ENCODE measurements at places on chromosomes 16 and 17. TPM values are rescaled to one million over a fixed set of nuclear protein-coding genes. Genes with fewer than 3 reads are reported as not detected.

Gene TRAPPC1
- total RNA-seq, result 201 TPM

- peak overlapping the region; percentile 62 for H3K27ac ChIP-seq
- peak; percentile 68 for DNase-seq
- peaks cover 31% of the 10 kb centered on the region for H3K4me1 ChIP-seq
- H3K36me3 ChIP-seq, result peaks cover 3% of the 10 kb centered on the region
- H3K27me3 ChIP-seq, result no peaks in the 10 kb centered on the region
These were observed 5.7 kb downstream of the TRIM47 start for GRCh38 chr17:75872434-75873351.

GRCh38 chr17:35543856-35544255, 6.4 kb upstream of the SLFN12L start:
- no peaks in the 10 kb centered on the region for H3K27me3 ChIP-seq
- no peak overlapping the region for H3K27ac ChIP-seq
- no peak for DNase-seq
- H3K4me3 ChIP-seq, result no peak overlapping the region
- peaks cover 38% of the 10 kb centered on the region for H3K4me1 ChIP-seq

DNA sequence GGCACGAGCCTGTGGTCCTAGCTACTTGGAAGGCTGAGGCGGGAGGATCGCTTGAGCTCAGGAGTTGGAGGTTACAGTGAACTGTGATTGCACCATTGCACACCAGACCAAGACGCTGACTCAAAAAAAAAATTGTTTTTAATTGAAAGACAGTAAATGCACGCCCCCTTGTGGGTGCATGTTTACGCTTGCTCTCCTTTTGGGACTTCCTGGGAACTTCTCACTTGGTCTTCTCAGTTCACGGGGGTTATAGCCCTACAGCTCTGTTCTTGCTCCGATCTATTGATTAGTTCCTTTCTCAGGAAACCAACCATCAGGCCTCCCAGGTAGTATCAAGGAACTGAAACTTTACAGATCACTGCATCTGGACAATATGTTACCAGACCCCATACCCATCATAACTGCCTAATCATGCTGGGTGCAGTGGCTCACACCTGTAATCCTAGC, 14.2 kb upstream of the RIPOR1 start:
- peaks cover 7% of the 10 kb centered on the region for H3K4me1 ChIP-seq
- DNase-seq, result peak; percentile 89
- no peaks in the 10 kb centered on the region for H3K27me3 ChIP-seq
- peak overlapping the region; percentile 35 for H3K27ac ChIP-seq
- no peaks in the 10 kb centered on the region for H3K36me3 ChIP-seq

DNA sequence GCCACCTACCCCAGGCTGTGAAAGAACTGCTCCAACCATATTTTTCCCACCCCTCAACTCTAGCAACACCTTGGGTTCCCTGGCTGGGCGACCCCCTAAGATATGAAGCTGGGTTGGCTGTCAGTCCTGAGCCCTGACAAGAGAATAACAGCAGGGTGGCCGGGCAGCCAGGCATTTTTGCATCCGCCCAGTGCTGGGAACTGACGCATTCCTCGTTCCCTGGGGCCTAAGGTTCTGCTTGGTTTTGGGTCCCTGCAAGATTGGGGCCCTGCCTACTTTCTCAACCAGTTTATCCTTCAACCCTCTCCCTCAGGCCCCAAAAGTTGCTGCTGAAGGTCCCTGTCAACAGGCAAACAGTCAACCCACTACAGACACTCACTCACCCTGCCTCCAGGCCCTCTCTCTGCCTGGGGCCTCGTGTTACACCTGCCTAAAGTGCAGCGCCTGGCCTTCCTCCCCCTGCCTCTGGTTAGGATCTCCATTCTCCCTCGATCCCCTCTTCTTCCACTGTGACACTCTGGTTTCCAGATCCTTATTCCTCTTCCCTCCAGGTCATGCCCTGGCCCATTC, 151.5 kb downstream of the STX8 start:
- H3K4me1 ChIP-seq, result no peaks in the 10 kb centered on the region
- DNase-seq, result no peak
- H3K27ac ChIP-seq, result no peak overlapping the region
- no peak overlapping the region for H3K4me3 ChIP-seq
- peaks cover 12% of the 10 kb centered on the region for H3K36me3 ChIP-seq

- peak; percentile 46 for DNase-seq
- H3K27me3 ChIP-seq, result no peaks in the 10 kb centered on the region
- H3K36me3 ChIP-seq, result no peaks in the 10 kb centered on the region
- H3K4me3 ChIP-seq, result no peak overlapping the region
These were observed 27.4 kb upstream of the CACNA1H start for GRCh38 chr16:1125471-1125870.

- H3K27ac ChIP-seq, result no peak overlapping the region
- peaks cover 66% of the 10 kb centered on the region for H3K27me3 ChIP-seq
- H3K36me3 ChIP-seq, result no peaks in the 10 kb centered on the region
- peaks cover 22% of the 10 kb centered on the region for H3K4me1 ChIP-seq
- no peak overlapping the region for H3K4me3 ChIP-seq
- no peak for DNase-seq
These were observed 11.6 kb downstream of the SRCIN1 start for GRCh38 chr17:38594152-38594551.

- H3K4me1 ChIP-seq, result no peaks in the 10 kb centered on the region
- peaks cover 31% of the 10 kb centered on the region for H3K36me3 ChIP-seq
- no peak overlapping the region for H3K4me3 ChIP-seq
- no peak overlapping the region for H3K27ac ChIP-seq
- no peaks in the 10 kb centered on the region for H3K27me3 ChIP-seq
These were observed 11.7 kb downstream of the ABAT start for GRCh38 chr16:8686031-8686621.

- no peak for DNase-seq
- H3K4me3 ChIP-seq, result no peak overlapping the region
- H3K27ac ChIP-seq, result no peak overlapping the region
- no peaks in the 10 kb centered on the region for H3K36me3 ChIP-seq
- H3K27me3 ChIP-seq, result peaks cover 8% of the 10 kb centered on the region
- peaks cover 21% of the 10 kb centered on the region for H3K4me1 ChIP-seq
These were observed 477.4 kb downstream of the SLC39A11 start for GRCh38 chr17:72614871-72615626.

Gene TAC4
- total RNA-seq, result not detected

All from activated CD4-positive, alpha-beta memory T cell treated with anti-CD3 and anti-CD28 coated beads for 36 hours (primary cell).